OCI-LY7 (cell line): ENCODE measurements at places on chromosomes 7 and 10.

DNA sequence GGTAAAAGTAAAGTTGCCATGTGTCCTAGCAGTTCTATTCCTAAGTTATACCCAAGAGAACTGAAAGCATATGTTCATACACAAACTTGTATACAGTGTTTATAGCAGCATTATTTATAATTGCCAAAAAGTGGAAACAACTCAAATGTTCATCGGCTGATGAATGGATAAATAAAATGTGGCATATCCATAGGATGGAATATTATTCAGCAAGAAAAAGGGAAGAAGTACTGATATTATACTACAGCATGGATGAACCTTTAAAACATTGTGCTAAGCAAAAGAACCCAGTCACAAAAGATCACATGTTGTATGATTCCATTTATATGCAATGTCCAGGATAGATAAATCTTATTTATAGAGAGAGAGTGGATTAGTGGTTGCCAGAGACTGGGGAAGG is 68.9 kb downstream of the NRF1 start:
- no peak for DNase-seq

GRCh38 chr7:90771281-90771680 is 175.2 kb downstream of the CDK14 start:
- no peak for DNase-seq

GRCh38 chr10:94546901-94547185 is 1.3 kb downstream of the HELLS start:
- peak; percentile 34 for DNase-seq

DNA sequence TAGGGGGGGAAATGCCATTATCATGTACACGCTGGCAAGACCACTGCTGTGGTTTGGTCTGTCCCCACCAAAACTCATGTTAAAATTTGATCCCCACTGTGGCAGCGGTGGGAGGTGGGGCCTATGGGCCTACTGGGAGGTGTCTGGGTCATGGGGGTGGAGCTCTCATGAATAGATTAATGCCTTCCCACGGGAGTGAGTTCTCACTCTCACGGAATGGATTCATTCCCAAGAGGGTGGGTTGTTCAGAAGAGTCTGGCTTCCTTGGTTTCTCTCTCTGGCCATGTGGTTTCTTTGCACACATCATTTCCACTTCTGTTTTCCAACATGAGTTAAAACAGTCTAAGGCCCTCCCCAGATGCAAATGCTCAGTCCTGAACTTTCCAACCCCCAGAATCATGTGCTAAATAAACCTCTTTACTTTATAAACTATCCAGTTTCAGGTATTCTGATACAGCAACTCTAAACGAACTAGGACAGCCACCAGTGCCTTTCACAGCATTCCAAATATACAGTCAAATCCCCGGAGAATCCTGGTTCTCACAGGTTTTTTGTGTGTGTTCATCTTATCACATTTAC is 44.3 kb downstream of the SMURF1 start:
- no peak for DNase-seq

- DNase-seq: no peak
These were observed 114.5 kb upstream of the POM121L12 start for GRCh38 chr7:52920977-52921376.

DNA sequence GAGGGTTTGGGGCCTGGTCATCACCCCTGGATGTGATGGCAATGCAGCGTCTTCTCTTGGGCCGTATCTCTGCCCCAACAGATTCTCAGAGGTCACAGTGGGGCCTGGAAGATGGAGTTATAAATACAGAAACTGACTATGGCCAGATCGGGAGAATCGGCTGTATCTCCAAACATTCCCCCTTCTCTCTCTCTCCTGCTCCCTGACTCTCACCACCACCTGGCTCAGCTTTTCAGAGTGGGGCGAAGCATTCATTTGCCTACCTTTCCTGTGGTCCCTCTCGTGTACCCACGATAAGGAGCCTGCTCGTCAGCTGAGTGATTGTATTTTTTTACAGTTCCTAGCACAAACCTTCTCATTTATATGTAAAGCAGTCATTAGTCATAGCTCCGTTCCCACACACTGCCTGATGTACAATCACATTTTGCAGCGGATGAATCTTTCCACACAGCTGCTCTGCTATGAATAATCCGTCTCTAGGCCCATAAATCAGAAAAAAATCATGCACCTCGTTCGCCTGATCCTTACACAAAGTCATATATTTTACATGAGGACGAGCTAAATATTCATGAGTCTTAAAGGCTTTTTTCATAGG is 23.2 kb upstream of the BTRC start:
- no peak for DNase-seq

- peak; percentile 39 for DNase-seq
These were observed 396.1 kb downstream of the TNS3 start for GRCh38 chr7:47185839-47186238.

DNA sequence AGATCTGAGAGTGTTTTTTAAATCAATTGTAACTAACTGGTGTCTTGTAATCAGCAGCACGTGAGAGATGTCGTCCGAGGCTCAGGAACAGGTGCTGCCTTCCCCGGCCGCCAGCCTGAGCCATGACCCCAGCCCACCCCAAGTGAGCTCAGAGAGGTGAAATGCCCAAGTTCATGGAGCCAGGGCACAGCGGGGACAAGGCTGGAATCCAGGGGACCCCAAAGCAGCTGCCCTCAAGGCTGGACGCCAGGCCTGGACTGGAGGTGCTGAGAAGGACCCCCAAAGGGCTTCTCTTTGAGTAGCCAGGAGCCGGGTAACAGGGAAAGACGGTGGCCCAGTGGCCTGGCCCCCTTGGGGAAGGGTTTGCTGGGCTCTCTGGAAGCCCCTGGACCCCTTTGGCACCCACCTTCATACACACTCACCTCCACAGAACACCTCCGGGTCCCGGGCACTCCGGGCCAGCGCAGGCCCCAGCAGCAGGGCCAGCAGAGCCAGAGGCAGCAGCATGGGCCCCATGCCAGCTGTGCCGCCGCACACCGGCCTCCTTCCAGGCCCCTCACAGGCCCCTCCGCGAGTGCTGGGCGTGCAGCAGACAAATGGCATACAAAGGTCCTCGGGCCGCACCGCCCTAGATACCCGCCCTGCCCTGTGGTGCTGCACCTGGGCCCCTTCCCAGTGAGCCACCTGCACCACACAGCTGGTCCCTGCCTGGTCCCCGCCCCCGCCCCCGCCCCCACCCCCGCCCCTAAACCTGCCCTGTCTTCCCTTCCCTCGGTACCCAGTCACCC is 24.0 kb upstream of the CNPY1 start:
- no peak for DNase-seq

DNA sequence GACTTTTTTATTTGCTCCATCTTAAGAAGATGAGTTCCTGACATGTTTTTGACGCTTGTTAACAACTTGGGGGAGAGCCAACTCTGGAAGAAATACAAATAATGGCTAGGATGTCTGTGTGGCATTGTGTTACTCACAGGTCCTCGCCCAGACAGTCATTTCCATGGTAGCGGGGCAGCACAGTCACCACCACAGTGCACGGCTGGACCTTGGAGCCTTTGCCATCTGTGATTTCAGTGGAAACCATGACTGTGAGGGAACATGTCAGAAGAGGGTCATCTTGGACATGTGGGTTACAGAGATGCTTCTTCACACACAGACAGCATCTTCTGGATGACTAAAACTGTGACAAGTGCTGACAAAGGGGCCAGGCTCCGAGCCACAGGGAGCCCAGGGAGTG is 74.5 kb downstream of the PKD1L1 start:
- no peak for DNase-seq

DNA sequence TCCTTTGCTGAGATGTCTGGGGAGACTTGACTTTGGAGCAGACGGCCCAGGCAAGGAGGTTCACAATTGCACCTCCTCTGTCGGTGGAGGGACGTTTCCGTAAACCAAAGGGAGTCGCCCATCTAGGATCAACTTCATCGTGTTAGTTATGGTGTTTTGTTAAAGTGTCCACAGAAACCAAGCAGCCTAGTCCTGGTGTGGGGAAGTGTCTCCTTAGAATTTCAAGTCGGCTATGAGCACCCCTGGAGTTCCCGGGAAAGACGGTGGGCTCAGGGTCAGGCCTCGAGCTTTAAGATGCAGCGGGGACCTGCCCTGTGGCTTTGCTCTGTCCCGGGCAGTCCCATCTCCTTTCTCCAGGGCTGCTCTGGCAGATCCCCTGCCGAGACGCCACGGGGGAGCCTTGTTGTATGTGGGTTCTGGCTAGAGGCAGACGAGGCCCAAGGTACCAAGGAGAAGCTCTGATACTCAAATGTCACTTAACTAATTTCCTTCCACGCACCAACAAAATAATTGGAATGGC is 319.2 kb downstream of the ADARB2 start:
- no peak for DNase-seq

GRCh38 chr7:42236266-42236975 is 588 bp downstream of the GLI3 start:
- no peak for DNase-seq

DNA sequence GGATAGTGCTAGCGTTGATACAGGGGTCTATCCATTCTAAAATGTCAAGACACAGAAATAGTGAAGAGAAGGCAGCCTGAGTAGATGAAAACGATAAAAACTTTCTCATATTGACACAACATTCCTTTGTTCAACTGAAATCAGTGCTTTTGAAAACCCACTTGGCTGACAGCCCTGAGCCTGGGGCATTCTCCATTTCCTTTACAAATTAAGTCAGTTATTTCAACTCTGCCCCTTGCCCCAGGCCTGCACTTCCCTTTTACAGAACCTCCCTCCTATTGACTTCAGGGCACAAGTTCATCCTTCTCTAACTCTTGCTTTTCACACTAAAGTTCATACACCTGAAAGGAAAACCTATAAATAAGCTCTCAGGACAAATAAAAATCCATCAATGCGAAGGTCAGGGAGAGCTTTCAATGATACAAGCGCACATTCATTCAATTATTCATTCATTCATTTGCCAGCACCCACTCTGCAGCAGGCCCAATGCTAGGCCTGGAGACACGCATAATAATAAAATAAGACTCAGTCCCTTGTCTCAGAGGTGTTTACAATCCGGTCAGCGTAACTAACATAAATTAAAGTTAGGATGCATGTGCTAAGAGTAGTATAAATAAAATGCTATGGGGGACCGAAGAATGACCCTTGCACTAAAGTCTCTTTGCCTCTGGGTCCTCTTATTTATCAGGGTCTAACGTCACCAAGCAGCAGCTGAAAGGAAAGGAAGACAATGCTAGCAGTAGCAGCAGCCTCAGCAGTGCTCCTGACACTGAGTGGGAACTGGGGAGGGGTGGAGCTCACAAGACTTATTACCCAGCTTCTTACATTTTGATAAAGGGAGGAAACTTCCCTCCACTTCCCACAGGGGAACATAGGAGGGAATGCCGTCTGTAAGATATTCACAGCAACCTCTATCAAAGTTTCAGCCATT is 134.8 kb downstream of the PDE1C start:
- DNase-seq: no peak

GRCh38 chr10:68154211-68154497 is 44.9 kb downstream of the MYPN start:
- peak; percentile 10 for DNase-seq

DNA sequence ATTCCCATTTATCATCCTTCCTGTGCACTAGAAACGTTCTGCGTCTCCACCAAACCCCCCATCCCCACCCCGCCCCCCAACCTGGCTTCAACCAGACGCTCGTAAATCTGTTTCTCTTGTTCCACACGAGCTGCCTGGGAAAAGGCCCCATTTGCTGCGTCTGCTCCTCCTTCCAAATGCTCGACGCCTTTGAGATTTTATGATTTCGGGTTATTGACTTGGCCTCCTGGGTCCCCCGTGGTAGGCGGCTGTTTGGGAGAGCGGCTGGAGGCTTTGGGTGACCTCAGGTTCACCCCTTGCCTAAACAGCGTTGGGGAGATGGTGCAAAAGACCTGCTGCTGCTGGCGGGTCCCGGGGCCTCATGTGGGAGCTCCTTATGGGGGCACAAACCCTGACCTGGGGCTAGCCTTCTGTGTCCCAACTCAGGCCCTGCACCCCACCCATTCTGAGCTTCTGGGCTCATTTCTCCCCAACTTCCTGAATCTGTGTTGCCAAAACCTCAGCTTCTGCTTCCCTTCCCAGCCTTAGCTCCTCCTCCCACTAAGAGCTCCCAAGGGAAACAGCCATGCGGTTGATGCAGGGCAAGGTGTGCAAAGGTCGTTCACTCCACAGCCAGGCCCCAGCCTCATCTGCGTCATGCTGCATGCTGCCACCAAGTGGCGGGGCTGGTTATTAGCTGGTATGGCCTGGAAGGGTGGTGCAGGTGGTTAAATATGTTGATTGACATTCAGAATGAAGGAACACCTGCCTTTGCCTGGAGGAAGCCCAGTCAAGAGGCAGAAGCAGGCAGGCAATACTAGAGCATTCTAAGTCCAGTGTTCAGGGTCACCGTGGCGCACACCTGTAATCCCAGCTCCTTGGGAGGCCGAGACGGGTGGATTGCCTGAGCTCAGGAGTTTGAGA is 49.1 kb upstream of the ELN start:
- DNase-seq: peak; percentile 67

GRCh38 chr7:93262535-93262934 is 30.4 kb downstream of the VPS50 start:
- DNase-seq: no peak

GRCh38 chr7:32501522-32501921 is 6.2 kb downstream of the AVL9 start:
- DNase-seq: no peak

DNA sequence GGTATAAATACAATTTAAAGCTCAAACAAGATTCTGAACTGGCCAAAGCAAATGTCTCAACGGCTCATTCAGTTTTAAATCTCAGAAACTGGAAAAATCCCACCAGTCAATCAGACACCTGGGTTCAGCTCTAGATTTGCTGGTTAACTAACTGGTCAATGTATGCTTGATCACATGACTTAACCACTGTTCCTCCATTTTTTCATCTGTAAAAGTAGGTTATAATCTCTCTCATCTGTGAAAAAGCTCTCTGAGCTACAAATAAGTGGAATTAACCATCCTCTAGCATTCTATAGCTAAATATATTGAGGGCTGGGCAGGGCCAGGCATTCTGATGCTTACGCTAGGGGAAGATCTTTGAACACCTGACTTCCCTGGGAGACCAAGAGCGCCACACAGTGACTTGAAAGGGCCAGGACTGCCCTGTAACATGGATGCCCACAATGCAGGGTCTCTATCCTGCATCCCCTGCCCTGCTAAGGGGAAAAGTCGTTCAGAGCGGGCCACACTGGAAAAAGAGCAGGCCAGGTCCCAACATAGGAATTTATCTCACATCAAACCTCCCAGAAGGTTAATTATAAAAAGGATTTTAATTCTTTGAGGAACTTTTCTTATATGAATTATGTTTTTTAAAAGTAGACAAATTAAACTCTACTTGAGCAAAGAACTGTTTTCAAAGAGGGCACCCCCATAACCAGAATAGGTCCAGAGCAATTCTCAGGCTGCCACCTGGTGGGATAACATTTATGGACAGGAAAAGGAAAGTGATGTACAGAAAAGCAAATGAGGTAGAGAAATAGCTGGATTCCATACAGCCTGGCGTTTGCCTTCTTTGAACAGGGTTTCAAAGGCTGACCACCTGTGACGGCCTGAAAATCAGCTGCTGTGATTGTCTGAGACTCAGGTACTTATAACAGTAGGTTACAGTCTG is 1.8 kb downstream of the RP9 start:
- peak; percentile 74 for DNase-seq

GRCh38 chr10:17871036-17871435 is 61.9 kb downstream of the MRC1 start:
- no peak for DNase-seq

- DNase-seq: no peak
These were observed 8.5 kb downstream of the ZDHHC16 start for GRCh38 chr10:97454330-97455036.

- DNase-seq: no peak
These were observed 38.9 kb downstream of the TMEM229A start for GRCh38 chr7:123993996-123994395.
